ENCODE measurements at places on chromosomes 2 and 18.

DNA sequence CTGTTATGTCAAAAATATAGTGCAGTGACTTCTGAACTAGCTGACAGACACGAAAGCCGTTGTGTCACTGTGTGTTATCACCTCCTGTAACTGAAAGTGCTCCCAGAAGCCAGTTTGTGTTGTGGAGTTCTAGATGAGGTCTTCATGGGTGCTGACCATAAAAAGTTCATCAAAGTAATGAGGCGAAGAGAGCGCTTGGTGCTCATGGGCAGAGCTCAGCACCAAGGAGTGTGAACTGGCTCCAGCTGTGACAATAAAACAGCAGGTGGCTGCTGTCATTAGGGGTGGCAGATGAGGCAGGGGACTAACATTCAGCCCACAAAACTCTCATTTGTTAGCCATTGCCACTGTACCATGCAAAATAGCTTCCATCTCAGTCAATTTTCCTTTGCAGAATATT lies 151.1 kb downstream of the ZNF407 start:
- H3K4me1 ChIP-seq, result no peaks in the 10 kb centered on the region
- H3K4me3 ChIP-seq, result no peak overlapping the region
- no peaks in the 10 kb centered on the region for H3K36me3 ChIP-seq
- H3K27ac ChIP-seq, result no peak overlapping the region
- no peaks in the 10 kb centered on the region for H3K27me3 ChIP-seq
- no peak for DNase-seq

DNA sequence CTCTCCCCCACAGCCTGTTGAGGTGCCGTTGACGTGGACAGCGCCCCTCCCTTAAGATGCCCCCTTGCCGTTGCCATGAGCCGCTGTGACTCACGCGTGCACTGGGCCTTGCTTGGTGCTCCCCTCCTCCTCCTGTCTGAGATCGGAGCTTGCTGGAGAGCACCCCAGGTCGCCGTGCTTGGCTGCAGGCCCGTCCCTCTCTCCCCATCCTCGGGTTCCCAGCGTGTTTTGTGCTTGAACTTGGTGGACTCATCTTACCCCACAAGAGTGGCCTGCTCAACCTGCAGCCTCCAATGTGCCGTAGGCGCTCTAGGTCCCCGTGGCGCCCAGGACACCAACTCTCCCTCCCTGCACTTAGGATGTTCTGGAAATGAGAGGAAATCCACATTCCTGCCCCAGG lies 39.9 kb downstream of the GBX2 start:
- H3K27ac ChIP-seq, result no peak overlapping the region
- H3K27me3 ChIP-seq, result no peaks in the 10 kb centered on the region
- no peak overlapping the region for H3K4me3 ChIP-seq
- DNase-seq, result no peak

DNA sequence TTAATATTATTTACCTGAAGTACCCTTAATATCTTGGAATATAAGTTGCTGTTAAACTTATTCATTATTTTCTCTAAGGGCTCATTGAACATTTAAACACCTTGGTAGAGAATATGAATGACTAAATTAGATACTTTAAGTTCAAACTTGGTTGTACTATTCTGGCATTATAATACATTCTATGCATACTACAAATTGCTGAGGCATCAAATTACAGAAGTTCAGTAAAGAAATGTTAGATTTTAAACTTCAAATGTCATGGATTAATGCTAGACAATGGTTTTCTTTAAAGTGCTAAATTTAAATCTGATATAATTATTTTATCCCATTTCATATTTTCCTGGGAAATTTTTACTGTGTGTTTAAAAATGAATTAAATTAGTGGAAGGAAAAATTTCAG lies 63.1 kb downstream of the CDCA7 start:
- DNase-seq, result no peak
- H3K4me1 ChIP-seq, result no peaks in the 10 kb centered on the region
- H3K27ac ChIP-seq, result no peak overlapping the region
- H3K27me3 ChIP-seq, result peaks cover 5% of the 10 kb centered on the region

DNA sequence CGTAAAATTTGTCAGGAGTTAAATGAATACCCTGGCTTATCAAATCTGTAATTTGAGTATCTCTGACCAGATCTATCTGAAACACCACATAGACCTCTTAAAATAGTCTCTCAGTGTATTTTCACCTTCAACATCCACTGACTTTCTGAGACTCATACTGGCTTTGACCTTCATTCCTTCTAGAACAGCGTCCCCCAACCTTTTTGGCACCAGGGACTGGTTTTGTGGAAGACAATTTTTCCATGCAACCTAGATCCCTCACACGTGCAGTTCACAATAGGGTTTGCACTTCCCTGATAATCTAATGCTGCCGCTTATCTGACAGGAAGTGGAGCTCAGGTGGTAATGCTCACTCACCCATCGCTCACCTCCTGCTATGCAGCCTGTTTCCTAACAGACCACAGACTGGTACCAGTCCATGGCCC lies 3.2 kb downstream of the NBAS start:
- H3K4me1 ChIP-seq, result peaks cover 19% of the 10 kb centered on the region
- H3K36me3 ChIP-seq, result peaks cover 6% of the 10 kb centered on the region
- H3K4me3 ChIP-seq, result no peak overlapping the region
- no peak for DNase-seq
- no peaks in the 10 kb centered on the region for H3K27me3 ChIP-seq
- H3K27ac ChIP-seq, result no peak overlapping the region

DNA sequence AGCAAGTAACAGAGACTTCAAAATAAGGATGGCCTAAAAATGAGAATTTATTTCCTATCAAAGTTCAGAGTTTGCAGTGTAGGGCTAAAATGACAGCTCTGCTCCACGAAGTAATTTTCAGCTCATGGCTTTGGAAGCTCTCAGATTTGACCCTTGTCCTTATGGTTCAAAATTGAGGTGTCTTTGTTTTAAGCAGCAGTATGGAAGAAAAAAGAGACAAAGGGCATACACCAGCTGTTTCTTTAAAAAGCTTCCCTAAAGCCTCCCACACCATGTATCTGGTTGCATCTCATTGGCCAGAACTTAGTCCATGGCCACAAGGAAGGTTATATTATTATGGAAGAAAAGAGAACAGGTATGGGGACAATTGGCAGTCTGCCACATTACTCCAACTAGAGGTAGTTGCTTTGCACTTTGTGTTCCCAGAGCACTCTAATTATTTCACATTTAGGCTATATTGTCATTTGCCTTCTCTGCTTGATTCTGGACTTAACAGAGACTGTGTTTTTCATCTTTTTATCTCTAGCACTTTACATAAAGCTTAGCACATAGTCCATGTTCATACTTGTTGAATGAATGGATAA lies 180.4 kb downstream of the MCFD2 start:
- H3K4me3 ChIP-seq, result no peak overlapping the region
- H3K36me3 ChIP-seq, result no peaks in the 10 kb centered on the region
- H3K4me1 ChIP-seq, result no peaks in the 10 kb centered on the region
- DNase-seq, result no peak

- peak; percentile 21 for DNase-seq
- H3K27me3 ChIP-seq, result no peaks in the 10 kb centered on the region
- H3K4me3 ChIP-seq, result no peak overlapping the region
- H3K4me1 ChIP-seq, result no peaks in the 10 kb centered on the region
- H3K36me3 ChIP-seq, result no peaks in the 10 kb centered on the region
- no peak overlapping the region for H3K27ac ChIP-seq
Measured at GRCh38 chr2:187658952-187659525, 104.8 kb upstream of the TFPI start.

DNA sequence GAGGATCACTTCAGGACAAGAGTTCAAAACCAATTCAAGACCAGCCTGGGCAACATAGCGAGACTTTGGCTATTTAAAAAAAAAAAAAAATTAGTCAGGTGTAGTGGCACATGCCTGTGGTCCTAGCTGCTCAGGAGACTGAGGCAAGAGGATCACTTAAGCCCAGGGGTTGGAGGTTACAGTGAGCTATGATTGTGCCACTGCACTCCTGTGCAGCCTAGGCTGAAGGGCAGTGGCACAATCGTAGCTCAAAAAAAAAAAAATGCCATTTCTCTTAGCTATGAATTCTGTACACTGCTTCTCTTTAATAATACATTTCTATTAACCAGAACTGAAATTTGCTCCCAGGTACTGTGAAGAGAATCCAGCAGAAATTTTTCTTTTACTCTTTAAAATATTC lies 202.8 kb downstream of the DYM start:
- H3K36me3 ChIP-seq, result peaks cover 12% of the 10 kb centered on the region
- no peak for DNase-seq
- no peak overlapping the region for H3K4me3 ChIP-seq
- no peak overlapping the region for H3K27ac ChIP-seq
- H3K4me1 ChIP-seq, result no peaks in the 10 kb centered on the region

GRCh38 chr2:100235098-100235497 lies 87.2 kb downstream of the LONRF2 start:
- no peaks in the 10 kb centered on the region for H3K27me3 ChIP-seq
- H3K4me1 ChIP-seq, result no peaks in the 10 kb centered on the region
- no peaks in the 10 kb centered on the region for H3K36me3 ChIP-seq
- no peak for DNase-seq

- no peak overlapping the region for H3K27ac ChIP-seq
- no peaks in the 10 kb centered on the region for H3K36me3 ChIP-seq
Measured at GRCh38 chr2:212901604-212902275, 249.7 kb downstream of the IKZF2 start.

GRCh38 chr18:75062297-75062886 lies 146.5 kb downstream of the PTGR3 start:
- H3K4me1 ChIP-seq, result no peaks in the 10 kb centered on the region
- DNase-seq, result no peak
- H3K36me3 ChIP-seq, result peaks cover 17% of the 10 kb centered on the region
- H3K27ac ChIP-seq, result no peak overlapping the region
- no peak overlapping the region for H3K4me3 ChIP-seq

DNA sequence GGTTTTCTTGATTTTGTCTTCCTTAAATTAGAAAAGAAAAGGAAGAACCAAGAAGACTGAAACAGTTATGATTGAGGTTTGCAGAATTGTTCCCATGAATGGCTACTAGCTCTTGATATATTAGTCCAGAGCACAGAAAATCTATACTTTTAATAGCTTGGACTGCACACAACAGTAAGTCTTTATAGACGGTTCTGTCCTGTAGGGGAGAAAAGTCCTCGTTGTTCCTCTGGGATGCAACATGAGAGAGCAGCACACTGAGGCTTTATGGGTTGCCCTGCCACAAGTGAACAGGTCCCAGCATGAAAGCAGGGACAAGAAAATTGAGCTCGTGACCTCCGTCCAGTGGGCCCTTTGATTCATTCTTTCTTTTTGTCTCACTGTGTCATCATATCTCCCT lies 41.5 kb downstream of the RAB31 start:
- no peaks in the 10 kb centered on the region for H3K36me3 ChIP-seq
- no peaks in the 10 kb centered on the region for H3K4me1 ChIP-seq
- no peak overlapping the region for H3K4me3 ChIP-seq
- no peak for DNase-seq
- no peak overlapping the region for H3K27ac ChIP-seq
- no peaks in the 10 kb centered on the region for H3K27me3 ChIP-seq
